ENCODE measurements at places on chromosomes 6 and 20.

DNA sequence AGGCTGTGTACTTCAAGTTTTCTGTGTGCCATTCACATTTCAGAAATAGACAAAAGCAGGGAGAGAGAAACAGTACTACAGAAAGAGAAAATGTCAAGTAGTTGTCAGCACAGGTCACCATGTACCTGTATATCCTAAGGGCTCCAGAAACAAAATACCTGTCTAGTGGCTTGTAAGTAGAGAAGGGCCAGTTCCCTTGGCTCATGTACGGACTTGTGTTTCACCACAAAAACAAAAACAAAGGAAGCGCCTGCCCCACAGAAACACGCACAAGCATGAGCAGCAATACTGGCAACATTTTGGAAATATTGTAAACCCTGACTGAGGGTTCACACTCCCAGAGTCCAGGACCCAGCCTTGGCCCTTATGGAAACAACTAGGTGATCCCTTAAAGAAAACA is 44.3 kb downstream of the CNKSR3 start:
- DNase-seq: no peak

DNA sequence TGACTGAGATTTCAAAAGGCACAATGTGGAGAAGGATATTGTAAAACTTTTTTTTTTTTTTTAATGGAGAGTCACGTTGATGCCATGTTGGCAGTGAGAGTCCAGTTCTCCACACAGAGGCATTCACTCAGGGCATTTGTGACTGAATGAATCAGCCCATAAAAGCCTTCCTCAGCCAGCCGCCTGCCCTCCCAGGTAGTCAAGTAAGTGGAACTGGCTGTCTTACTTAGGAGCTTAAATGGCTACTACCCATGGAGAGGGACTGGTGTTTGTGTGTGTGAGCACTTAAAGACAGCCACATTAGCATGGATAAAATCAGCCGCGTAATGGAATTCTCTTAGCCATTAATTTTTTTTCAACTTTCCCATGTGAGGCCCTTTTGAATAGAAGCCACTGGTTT is 12.6 kb downstream of the AAR2 start:
- no peak for DNase-seq

DNA sequence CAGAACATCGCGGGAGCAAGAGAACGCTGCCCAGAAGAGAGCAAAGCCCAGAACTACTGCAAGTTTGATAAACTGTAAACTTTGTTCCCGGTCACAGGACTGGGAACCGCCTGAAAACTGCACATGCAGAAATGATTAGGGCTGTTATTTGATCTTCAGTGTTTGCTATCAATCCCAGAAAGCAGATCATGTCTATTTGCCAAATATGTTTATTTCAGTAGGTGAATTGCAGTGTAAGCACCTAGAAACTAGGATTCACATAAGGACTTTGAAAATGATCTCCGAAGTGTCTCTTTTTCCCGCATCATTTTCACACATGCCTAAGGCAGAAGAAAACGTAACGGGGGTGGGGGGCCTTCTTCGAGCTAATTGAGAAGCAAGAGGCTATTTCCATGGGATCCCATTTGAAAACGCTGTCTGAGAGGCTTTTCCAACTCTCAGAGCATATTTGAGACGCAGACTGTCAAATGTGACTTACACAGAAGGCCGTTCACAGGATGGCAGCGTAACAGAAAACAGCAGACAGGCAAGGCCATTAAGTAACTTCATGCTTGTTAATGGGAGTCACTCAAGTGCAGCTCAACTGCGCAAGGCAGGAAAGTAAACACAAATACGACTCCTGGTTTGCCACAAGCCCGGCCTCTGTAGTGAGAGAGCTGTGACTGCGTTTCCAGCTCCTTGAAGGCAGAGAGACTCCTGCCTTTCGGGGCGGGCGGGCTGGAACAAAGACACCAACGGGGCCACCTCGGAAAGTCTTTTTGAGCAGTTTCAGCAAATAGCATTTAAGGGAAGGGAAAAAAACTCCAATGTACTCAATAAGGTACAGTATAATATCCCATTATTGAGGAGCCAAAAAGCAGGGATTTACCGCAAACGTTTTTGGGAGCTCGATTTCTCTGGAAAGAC is 144.7 kb upstream of the ZNF217 start:
- DNase-seq: no peak

DNA sequence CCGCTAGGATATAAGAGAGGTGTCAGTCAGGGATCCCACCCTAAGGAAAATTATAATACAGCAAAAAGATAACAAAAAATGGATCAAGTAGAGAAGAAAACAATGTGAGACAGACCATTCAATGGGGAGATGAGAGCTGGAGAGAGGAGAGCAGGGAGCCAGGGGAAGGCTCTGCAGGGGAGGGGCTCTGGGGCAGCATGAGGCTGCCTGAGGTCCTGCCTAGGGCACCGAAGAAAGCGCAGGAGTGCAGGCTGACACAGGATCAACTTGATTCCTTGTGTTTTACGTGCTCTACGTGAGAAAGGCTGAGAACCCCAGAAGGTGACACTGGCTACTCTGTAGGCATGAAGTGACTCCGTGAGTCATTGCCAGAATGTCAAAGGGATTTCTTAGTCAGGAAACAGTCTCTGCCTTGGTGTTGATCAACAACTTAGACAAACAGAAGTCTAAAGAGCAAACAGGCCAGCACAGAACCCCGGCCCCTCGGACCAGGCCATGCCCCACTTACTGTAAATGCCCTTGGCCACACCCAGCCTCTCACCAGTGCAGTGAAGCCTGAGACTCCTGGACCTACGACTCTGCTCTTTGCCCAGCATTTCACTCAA is 290.1 kb upstream of the PRDM1 start:
- DNase-seq: no peak

GRCh38 chr20:59698598-59698997 is 94.3 kb downstream of the PHACTR3 start:
- DNase-seq: no peak

GRCh38 chr6:108561742-108562502 is 1.2 kb downstream of the FOXO3 start:
- DNase-seq: peak; percentile 24

- DNase-seq: no peak
Measured at GRCh38 chr6:53464483-53464882, 80.4 kb downstream of the GCLC start.

DNA sequence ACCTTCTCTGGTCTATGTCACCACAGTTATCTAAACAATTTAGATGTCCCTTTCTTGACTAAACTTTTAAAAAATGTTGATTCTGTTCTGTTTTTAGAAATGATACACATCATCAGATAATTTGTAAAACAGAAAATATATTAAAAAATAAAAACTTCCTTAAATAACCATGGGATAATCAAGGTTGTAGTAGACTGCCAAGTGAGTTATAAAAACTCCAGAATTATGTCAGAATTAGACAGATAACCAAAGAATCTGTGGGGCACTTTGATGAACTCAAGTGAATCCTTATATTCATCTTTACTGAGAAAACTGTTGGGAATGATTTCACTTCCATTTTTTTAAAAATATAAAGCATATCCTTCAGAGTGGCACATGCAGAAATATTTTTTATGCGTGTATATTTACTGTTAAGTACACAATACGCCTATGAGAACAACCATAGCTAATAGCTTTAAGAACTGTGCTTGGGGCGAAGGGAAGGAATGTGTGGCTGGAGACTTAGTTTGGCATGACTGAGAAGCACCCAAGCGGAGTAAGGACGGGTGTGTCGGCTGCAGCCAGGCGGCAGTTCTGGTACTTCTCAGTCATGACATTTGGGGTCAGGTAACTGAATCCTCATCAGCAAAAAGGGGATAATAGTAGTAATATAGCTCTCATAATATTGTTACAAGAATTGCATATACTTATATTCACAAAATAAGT is 604.7 kb upstream of the CITED2 start:
- no peak for DNase-seq

- no peak for DNase-seq
Measured at GRCh38 chr20:63129991-63130657, 85.8 kb downstream of the YTHDF1 start.

DNA sequence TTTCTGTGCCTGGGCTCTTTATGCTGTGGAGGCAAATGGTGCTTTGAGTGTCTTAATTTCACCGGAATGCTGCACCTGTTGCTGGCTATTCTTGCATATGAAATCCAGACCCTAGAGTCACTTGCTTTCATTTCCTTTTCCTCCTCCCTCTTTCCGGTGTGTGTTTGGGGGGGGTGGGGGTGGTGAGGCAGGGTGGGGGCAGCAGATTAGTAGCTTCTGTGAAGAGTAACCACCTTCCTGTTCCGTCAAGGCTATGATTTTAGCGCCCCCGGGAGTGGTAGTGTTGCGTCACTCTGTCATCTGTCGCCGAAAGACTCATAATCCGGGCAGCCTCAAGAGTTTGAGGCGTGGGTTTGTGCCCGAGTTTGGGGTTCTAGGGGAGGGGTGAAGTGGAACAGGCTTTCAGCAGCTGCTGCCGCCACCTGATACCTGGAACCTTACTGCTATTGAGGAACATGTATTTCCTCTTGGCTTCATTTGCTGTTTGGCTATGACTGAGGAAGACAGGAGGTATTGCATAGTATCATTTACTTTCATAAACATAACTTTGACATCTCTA is 49.1 kb downstream of the UTRN start:
- DNase-seq: no peak

- no peak for DNase-seq
Measured at GRCh38 chr20:38963745-38964144, 1.6 kb downstream of the DHX35 start.

- peak; percentile 79 for DNase-seq
Measured at GRCh38 chr6:155154158-155154830, 109.5 kb upstream of the CLDN20 start.

GRCh38 chr6:158437571-158437970 is 122.3 kb upstream of the TMEM181 start:
- no peak for DNase-seq

- DNase-seq: no peak
Measured at GRCh38 chr6:106766201-106766600, 136.8 kb downstream of the QRSL1 start.

DNA sequence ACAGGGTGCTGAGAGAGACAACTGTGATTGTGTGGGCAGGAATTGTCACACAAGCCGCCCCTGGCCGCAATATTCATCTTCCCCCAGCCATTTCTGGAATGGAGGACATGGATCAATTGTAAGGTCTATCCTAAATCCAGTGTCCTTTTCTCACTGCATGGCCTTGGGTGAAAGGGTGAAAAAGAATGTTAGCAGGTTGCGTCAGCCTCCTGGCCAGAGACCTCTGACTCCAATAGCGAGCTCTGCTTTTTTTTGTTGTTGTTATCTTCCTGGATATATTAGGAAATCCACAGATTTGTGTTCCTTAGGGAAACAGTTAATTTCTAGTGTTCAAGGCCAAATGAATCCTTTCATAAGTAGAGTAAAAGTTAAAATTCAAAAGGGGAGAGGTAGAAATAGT is 47.1 kb upstream of the CD83 start:
- DNase-seq: no peak

GRCh38 chr6:97689078-97689754 is 406.2 kb upstream of the MMS22L start:
- DNase-seq: no peak

GRCh38 chr6:31171931-31172905 is 1.7 kb upstream of the POU5F1 start:
- DNase-seq: no peak

DNA sequence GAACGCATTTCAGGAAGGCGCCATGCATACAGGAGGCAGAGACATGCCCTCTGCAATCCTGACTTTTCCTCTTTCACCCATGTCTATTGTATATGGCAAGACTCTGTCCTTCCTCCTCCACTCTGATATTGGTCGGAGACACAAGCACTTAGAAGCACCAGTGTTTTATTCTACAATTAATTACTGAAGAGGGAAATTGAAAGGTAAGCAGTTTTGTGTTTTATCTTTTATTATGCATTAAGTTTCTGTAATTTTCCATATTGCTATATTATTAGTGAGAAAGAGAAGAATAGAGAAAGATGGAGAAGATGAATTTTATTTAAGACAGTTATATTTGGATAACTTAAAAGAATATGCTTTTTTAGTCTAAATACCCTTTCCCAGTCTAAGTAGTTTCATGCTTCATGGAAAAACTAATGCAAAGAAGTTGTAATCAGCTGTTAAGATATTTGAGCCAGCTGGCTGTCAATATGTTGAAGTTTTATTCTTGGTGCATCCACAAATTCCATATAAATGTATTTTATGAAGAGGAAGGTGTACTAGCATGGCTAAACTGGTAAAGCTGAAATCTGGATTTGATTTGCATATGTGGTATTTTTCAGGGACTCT is 13.6 kb downstream of the ARID1B start:
- DNase-seq: no peak

DNA sequence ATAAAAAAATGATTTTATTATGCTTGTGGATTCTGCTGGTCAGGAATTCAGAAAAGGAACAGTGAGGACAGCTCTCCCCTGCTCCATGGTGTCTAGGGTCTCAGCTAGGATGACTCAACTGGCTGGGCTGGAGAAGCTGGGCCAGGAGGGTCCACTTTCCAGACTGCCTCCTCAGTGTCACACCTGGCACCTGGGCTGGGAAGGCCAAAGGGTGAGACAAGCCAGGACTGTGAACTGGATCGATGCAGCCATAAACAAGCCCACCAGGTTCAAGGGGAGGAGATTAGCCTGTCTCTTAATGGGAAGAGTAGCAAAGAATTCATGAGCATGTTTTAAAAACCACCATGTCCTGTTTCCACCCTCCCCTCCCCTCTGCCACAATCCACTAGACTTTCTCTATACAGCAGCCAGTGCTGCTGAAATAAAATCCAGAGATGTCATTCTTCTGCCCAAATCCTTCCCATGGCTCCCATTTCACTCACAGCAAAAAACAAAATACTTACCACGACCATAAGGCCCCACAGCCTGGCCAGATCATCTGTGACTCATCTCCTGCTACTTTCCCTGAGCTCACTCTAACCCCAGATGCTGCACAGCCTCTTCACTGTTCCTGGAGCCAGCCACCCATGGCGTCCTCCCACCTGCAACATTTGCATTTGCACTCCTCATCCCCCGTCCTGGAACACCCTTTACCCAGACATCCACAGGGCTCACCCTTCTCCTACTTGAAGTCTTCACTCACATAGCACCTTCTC is 13.8 kb downstream of the SPTLC3 start:
- no peak for DNase-seq

- DNase-seq: no peak
Measured at GRCh38 chr6:156347246-156347645, 429.9 kb upstream of the ARID1B start.

DNA sequence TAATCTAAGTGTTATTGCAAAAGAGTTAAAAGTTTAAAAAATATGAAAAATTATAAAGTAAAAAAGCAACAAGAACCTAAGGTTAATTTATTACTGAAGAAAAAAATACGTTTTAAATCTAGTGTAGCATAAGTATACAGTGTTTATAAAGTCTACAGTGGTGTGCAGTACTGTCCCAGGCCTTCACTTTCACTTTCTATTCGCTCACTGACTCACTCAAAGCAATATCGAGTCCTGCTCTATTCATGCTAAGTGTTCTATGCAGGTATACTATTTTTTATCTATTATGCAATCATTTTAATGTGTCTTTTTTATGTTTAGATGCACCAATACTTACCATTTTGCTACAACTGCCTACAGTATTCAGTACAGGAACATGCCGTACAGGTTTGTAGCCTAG is 113.0 kb downstream of the MANEA start:
- DNase-seq: no peak

DNA sequence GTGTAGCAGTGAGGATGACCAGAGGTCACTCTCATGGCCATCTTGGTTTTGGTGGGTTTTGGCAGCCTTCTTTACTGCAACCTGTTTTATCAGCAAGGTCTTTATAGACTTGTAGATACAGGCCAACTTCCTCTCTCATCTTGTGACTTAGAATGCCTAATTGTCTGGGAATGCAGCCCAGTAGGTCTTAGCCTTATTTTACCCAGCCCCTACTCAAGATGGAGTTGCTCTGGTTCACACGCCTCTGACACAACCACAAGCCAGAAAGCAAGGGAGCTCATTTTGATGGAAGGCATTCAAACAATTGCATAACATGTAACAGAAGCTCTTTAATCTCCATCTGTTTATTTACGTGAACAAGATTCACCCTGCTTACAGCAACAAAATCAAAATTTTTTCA is 492.0 kb upstream of the SULF2 start:
- DNase-seq: no peak
